ENCODE measurements at places on chromosomes 6 and 20.

DNA sequence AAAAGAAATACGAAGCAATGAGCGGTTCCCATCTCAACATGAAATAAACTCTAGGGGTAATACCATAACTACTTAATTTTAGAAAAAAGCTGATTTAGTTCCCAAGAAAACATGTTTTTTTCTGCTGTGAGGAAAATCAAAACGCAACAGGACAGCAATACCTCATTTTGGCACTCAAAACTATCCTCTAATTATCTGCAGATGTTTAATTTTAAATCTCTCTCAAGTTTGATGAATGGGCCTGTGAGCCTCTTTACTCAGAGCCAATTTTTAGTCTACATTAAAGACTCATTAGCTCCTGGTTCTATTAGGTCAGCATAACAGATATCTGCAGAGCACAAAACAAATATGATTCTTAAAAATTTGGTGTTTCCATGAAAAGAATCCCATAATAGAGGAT, 28.1 kb downstream of the RNF24 start:
- no peak for DNase-seq

GRCh38 chr20:25512709-25513108, 72.6 kb downstream of the NINL start:
- no peak for DNase-seq

DNA sequence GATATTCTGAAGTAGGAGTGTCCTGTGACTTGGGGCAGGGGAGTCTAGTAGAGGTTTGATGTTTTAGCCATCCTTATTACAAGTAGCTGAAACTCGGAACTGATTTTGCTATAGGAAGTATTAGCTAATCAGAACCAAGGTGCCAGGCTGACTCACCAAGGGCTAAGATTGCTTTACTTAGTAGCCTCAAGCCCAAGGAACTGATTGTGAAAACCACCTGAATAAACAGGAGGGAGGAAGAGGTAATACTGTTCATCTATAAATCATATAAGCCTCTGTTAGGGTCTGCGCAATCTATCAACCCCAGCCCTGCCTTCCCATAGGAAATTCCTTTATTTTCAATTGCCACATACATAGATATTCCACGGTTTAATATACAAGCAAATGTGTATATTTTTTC, 54.4 kb downstream of the GNAS start:
- DNase-seq = no peak

- DNase-seq = no peak
Observed at GRCh38 chr6:129104560-129104959, 221.6 kb downstream of the LAMA2 start.

- DNase-seq = no peak
Observed at GRCh38 chr6:20704325-20705025, 170.2 kb downstream of the CDKAL1 start.

DNA sequence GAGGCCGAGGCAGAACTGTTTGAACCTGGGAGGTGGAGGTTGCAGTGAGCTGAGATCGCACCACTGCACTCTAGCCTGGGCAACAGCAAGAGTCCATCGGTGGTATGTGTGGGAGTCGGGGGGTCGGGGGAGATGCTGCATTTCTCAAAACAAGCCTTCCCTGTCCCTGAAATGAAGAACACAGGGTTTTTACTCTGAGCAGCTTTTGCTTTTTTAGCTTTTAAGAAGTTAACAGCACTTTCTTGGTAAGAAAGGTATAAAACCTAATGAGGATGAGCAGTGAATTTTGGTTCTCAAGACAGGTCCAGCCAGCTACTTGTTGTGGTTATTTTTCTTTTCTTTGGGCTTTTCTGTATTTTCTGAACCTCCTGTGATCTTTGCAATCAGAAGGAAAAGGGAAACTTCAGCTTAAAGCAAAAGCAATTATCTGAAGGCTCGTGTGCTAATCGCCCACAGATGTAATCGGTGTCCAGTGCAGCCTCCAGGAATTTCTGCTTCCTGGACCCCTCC, 3.7 kb downstream of the RPL10A start:
- DNase-seq = no peak

GRCh38 chr6:147503587-147503986, 4.9 kb upstream of the SAMD5 start:
- DNase-seq = no peak

DNA sequence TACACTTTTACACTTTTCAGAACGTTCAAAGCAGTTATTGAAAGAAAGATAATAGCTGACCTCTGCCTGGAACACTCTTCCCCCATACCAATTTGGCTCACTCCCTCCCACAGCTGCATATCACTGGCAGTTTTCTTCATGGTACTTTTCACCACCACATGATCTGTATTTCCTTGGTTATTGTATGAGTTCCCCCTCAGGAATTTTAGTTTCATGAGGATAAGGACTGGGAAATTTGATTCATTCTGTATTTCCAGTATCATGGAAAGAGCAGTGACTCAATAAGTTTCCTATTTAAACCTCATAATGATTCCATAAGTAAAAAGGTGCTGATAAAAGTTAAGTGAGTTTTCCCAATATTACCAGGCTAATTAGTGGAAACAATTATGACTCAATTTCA, 16.0 kb downstream of the HTR1B start:
- no peak for DNase-seq

GRCh38 chr20:7667194-7667593, 273.1 kb downstream of the HAO1 start:
- no peak for DNase-seq

GRCh38 chr6:120348926-120349325, 985.4 kb downstream of the TBC1D32 start:
- no peak for DNase-seq
